ENCODE measurements at places on chromosomes 12 and 14. TPM values are rescaled to one million over a fixed set of nuclear protein-coding genes. Genes with fewer than 3 reads are reported as not detected.
A peak's percentile ranks its signal among the peaks of the same experiment; 100 is the strongest.

Gene OTX2
- not detected for total RNA-seq

- peaks cover 84% of the 10 kb centered on the region for H3K27me3 ChIP-seq
- peaks cover 46% of the 10 kb centered on the region for H3K4me1 ChIP-seq
- no peaks in the 10 kb centered on the region for H3K36me3 ChIP-seq
- H3K27ac ChIP-seq = no peak overlapping the region
- no peak for DNase-seq
- H3K4me3 ChIP-seq = peak overlapping the region; percentile 37
Measured at GRCh38 chr12:1531153-1531653, 63.2 kb downstream of the FBXL14 start.

- no peaks in the 10 kb centered on the region for H3K27me3 ChIP-seq
- no peaks in the 10 kb centered on the region for H3K4me1 ChIP-seq
- no peak overlapping the region for H3K4me3 ChIP-seq
- DNase-seq = no peak
Measured at GRCh38 chr12:1185460-1186182, 194.6 kb downstream of the ERC1 start.

GRCh38 chr12:84537666-84538065 lies 374.9 kb downstream of the SLC6A15 start:
- no peaks in the 10 kb centered on the region for H3K27me3 ChIP-seq
- no peaks in the 10 kb centered on the region for H3K4me1 ChIP-seq
- H3K27ac ChIP-seq = no peak overlapping the region
- DNase-seq = no peak
- no peaks in the 10 kb centered on the region for H3K36me3 ChIP-seq
- no peak overlapping the region for H3K4me3 ChIP-seq

DNA sequence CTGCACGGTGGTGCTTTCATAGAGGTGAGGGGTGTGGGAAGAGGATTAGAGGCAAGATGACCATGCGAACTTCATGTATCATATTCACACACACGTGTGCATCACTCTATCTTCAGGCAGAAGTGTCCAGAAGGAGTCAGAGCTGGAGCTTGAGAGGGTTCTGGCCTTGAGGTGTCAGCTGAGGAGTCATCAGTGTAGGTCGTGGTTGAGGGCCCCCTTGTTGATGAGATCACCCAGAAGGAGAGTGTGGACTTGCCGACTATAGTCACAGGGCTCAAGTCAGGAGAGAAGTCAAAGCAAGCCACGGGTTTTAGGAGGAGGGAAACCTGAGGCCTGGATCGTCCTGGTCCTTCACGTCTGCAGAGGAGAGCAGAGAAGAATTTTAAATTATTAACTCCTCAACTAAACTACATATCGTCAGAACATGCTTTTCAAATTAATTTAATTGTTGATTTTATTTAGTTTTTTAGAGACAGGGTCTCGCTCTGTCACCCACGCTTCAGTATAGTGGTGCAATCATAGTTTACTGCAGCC lies 25.4 kb downstream of the EML1 start:
- H3K4me3 ChIP-seq = no peak overlapping the region
- H3K36me3 ChIP-seq = no peaks in the 10 kb centered on the region
- H3K27ac ChIP-seq = no peak overlapping the region
- DNase-seq = no peak
- H3K4me1 ChIP-seq = peaks cover 20% of the 10 kb centered on the region
- peaks cover 11% of the 10 kb centered on the region for H3K27me3 ChIP-seq

DNA sequence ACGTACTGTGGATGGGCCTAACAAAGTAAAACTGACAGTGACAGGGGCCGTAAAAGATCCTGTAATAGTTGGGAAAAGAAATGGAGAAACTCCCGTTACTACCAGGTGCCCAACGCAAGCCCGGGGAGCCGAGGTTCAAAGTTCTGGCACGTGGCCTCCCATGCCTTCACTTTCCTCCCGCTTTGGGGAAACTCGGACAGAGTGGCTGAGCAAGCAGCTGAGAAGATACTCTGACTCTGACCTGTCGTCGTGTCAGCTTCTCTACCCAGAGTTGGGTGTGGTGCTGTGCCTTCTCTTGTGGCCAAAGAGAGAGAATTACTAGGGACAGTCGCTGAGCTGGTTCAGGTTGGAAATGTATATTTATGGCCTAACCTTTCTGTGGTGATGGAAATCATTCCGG lies 1.7 kb downstream of the B4GALNT3 start:
- DNase-seq = no peak
- peaks cover 21% of the 10 kb centered on the region for H3K4me1 ChIP-seq
- H3K36me3 ChIP-seq = no peaks in the 10 kb centered on the region
- H3K4me3 ChIP-seq = no peak overlapping the region
- H3K27me3 ChIP-seq = peaks cover 4% of the 10 kb centered on the region
- no peak overlapping the region for H3K27ac ChIP-seq

GRCh38 chr14:77488558-77488957 lies 10.1 kb downstream of the ISM2 start:
- H3K36me3 ChIP-seq = no peaks in the 10 kb centered on the region
- no peak overlapping the region for H3K27ac ChIP-seq
- no peak for DNase-seq
- no peaks in the 10 kb centered on the region for H3K4me1 ChIP-seq

GRCh38 chr12:107586256-107586970 lies 99.2 kb upstream of the PWP1 start:
- DNase-seq = no peak
- H3K4me1 ChIP-seq = no peaks in the 10 kb centered on the region
- H3K27me3 ChIP-seq = no peaks in the 10 kb centered on the region

- H3K27me3 ChIP-seq = no peaks in the 10 kb centered on the region
- H3K27ac ChIP-seq = no peak overlapping the region
- H3K36me3 ChIP-seq = no peaks in the 10 kb centered on the region
- no peaks in the 10 kb centered on the region for H3K4me1 ChIP-seq
- DNase-seq = no peak
- no peak overlapping the region for H3K4me3 ChIP-seq
Measured at GRCh38 chr12:18429366-18429765, 168.0 kb downstream of the PIK3C2G start.

- H3K4me3 ChIP-seq = no peak overlapping the region
- H3K27me3 ChIP-seq = no peaks in the 10 kb centered on the region
- DNase-seq = no peak
Measured at GRCh38 chr14:30443368-30444007, 115.5 kb upstream of the G2E3 start.

All from CD4-positive, alpha-beta T cell (primary cell).